ENCODE measurements at places on chromosomes 2 and 18.
A peak's percentile ranks its signal among the peaks of the same experiment; 100 is the strongest.

DNA sequence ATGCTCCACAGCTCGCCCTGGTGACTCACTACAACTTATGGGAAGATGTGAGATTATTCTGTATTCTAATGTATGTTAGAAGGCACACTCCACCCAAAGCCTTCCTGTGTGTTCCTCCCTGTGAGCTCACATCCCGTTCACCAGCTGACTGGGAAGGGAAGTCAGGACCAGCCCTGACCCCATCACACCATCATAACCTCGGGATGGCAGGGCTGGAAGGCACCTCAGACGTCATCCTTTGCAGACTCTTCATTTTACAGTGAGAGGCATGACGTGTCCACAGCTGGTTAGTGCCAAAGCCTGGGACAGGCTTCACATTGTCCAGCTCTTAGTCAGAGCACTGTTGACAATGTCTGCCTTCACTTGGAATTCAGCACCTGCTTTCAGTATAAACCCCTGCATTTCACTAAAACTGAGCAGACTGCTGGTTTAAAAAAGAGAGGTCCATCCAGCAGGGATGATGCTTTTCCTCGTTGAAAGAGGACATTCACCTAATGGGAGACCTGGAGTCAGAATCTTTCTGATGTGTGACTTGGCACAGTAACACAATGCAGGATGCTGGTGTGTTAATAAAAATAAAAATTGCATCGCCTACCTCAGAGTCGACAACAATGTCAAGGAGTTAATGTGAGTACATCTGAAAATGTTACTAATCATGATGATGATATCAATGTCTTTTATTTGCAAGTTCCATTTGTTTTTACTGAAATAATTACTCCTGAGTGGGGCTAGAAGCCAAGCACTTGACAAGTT is 418.0 kb upstream of the TNP1 start:
- no peak for DNase-seq

DNA sequence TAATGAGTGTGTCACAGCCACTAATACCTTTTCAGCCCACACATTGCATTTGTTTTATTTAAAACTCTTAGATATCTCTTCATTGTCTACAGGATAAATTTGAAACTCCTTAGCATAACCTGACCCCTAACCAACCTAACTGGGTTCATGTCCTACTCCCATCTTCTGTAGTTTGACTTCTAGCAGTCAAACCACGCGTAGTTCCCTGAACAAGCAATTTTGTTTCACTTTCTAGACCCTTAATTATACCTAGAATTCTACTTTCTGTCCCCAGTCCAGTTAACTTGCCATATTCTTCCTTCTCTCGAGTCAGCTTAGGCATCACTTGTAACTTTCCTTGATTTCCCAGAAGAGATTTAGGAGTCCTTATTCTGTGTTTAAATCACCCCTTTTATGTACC is 55.1 kb downstream of the RBBP8 start:
- DNase-seq: no peak

- no peak for DNase-seq
These were observed 61.5 kb upstream of the PPM1B start for GRCh38 chr2:44107086-44107740.

DNA sequence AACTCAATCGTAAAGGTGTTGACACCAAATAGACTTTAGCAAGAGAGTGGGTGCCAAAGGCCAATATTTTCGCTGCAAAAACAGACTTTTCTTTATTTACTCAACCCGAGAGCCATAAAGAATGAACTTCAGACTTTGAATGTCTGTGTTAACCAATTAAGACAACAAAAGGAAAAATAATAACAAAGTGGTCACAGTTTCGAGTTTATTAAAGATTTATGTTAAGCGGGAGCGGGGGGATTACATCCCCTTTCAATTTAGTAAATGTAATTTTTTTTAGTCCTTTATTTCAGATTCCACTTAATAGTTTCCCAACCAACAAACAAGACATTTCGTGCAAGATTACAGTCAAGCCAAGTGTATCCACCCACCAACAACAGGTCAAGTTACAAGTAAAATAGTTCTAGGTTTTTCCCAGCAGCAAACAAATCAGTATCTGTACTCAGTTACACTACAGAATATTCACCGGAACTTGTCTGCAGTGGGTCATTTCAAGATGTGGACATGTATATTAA is 9.0 kb downstream of the CDH2 start:
- DNase-seq: no peak

GRCh38 chr2:225569995-225570394 is 170.5 kb downstream of the NYAP2 start:
- no peak for DNase-seq

DNA sequence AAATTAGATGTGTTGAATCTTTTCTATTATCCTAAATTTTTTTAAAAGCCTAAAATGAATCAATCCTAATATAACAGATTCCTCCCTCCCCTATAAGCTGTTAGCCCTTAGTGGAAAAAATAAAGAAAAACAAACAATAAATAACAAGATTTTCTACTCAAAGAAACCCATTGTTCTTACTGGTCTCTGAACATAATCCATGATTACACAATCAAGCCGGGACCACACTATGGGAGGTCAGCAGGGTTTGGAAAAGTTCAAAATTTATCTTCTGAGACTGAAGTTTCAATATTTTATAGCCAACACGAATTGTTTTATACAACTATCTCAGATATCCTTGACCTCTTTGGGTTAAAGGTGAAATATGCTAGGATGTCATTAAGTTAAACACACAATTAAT is 57.9 kb downstream of the DPP4 start:
- DNase-seq: no peak

DNA sequence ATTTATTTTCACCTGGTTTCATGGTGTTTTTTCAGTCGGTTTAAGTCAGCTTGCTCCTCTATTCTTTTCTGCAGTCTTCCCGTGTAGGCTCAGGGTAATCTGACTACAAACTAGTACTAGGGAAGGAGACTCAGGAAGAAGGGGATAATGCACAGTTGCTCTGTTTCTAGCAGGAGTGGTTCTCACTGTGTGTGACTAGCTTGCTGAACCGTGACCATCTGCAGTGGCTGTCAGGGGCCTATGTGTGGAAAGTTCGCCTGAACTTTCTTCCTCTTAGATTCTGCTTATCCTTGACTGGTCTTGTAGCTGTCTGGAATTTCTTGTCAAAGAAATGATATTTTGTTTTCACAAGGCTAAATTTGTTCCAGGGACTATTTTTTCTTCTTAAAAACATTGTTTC is 46.3 kb upstream of the AQP4 start:
- peak; percentile 13 for DNase-seq

- DNase-seq: no peak
These were observed 148.2 kb downstream of the KIAA1328 start for GRCh38 chr18:36977121-36977520.

- peak; percentile 13 for DNase-seq
These were observed 77.5 kb upstream of the FZD5 start for GRCh38 chr2:207847098-207847806.

DNA sequence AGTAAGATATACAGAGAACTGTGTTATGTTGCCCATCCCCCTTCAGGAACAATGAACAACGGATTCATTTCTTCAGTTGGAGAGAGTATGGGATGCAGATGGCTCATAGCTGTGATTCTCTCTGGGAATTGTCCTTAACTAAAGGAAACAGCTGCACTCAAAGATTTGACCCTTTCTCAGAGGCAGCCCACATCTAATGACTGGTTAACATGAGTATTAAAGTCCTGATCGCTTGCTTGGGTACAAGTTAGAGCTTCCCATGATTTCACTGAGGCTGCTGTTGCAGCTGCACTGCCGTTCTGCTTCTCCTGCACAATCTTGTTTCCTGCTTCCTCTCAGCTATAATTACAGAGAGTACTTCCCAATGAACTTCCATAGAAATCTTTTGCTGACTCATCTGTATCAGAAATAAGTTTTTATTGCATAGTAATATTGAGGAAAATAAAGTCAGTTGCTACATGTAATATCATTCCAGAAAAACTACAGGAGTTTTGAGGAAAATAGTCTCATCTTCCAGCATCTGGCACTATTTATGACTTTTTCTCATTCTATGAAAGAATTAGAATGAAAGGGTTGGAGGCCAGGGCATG is 12.8 kb upstream of the SCN9A start:
- peak; percentile 60 for DNase-seq

- DNase-seq: peak; percentile 43
These were observed 124.8 kb downstream of the NUP35 start for GRCh38 chr2:183248866-183249567.

GRCh38 chr2:196927376-196928225 is 1.1 kb upstream of the PGAP1 start:
- DNase-seq: peak; percentile 75

- DNase-seq: no peak
These were observed 42.1 kb upstream of the ITSN2 start for GRCh38 chr2:24402242-24403097.

- DNase-seq: peak; percentile 72
These were observed 30.8 kb downstream of the TCF4 start for GRCh38 chr18:55557211-55557610.

DNA sequence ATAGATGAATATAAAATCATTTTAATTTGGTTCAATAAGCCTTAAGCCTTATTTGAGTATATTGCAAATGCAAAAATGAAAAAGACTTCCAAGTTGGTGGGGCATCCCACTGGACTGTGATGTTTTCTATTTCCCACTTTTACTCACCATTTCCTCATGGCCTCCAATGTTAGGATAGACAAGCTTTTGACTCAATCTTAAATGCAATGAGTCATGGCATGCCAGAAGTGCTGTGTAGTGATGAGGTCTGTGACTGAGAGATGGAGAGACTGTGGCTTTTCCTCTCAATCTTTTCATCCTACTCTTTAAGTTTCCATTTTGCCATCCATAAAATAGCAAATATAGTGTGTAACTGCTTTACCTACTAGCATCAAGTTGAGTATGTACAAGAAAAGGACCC is 1401.2 kb upstream of the CELF4 start:
- DNase-seq: no peak

GRCh38 chr2:100008956-100009355 is 133.4 kb downstream of the AFF3 start:
- DNase-seq: no peak

GRCh38 chr2:41187376-41188122 is 735.7 kb upstream of the SLC8A1 start:
- peak; percentile 71 for DNase-seq

- peak; percentile 53 for DNase-seq
These were observed 155.3 kb downstream of the UXS1 start for GRCh38 chr2:106038601-106039375.

- no peak for DNase-seq
These were observed 156.4 kb downstream of the SMAD7 start for GRCh38 chr18:48794251-48794970.

- DNase-seq: peak; percentile 97
These were observed 861.6 kb upstream of the CELF4 start for GRCh38 chr18:38427234-38427633.

DNA sequence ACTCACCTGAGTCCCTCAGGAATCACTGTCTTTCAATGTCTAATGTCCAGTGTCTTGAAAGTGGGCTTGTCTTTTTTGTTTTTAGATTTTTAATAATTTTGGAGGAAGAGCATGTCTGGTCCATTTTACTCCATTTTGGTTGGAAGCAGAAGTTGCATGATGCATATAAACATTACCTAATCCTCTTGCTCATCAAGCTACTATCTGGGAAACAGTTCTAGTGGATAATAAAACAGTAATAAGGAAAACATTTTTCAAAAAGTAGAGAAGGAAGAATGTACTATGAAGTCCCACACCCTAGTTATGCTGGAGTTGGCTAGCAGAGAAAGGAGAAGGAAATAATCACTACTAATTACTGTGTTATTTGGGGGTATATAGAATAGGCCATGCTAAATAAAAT is 263.7 kb downstream of the ETAA1 start:
- no peak for DNase-seq

- no peak for DNase-seq
These were observed 7.4 kb upstream of the IGFBP5 start for GRCh38 chr2:216702756-216703155.

DNA sequence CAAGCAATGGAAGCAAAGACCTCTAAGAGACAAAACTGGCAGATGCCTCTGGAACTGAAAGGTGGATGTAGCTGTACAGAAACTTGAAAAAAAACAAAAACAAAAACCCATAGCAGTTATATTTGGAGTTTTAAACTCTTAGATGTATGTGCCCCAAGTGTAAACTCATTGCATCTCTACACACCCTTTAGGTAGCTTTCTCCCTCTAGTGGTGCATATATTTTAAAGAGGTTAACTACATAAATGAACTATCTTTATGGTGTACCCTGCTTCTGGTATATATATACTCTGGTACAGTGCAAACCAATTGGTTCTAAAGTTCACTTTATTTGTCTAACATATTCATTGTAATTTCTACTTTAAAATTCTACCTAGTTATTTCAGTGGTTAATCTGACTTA is 518.2 kb downstream of the NRXN1 start:
- peak; percentile 42 for DNase-seq

DNA sequence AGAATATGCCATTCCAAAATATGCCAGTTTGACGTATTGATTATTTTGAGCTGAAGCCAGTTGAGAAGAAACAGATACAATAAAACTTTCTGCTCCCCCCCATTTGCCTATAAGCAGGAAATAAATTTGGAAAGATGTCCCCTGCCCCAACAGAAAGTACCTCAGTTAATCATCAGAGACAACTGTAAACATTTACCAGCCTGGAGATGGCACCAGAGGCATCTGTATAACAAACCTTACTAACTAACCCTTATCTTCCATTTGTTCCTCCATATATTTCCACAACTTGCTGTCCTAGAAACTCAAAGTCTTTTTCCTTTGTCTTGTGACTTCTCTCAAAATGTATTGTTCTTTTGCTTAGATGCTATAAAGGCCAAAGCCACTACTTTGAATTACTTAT is 93.8 kb downstream of the AKAIN1 start:
- DNase-seq: peak; percentile 38

- peak; percentile 54 for DNase-seq
These were observed 97.6 kb upstream of the SLC39A10 start for GRCh38 chr2:195559431-195559914.

GRCh38 chr2:186201371-186201770 is 284.7 kb upstream of the ZC3H15 start:
- no peak for DNase-seq

DNA sequence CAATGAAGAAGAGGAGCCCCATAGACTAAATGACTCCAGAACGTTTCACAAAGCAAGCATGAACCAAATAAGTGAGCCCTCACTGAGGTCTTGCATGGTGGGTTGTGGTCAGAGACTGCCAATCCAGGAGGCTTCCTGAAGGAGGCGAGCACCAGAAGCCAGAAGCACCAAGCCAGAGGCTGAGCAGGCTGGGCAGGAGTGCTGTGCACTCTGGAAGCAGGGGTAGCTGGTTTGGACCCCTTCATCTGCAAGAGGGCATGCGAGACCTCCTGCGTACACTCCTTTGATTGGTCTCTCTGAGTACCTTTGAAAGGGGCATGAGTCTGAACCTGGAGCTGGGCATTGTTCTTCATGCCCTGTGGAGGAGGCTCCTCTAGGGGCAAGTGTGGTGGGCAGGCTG is 192.5 kb downstream of the HAUS1 start:
- no peak for DNase-seq

DNA sequence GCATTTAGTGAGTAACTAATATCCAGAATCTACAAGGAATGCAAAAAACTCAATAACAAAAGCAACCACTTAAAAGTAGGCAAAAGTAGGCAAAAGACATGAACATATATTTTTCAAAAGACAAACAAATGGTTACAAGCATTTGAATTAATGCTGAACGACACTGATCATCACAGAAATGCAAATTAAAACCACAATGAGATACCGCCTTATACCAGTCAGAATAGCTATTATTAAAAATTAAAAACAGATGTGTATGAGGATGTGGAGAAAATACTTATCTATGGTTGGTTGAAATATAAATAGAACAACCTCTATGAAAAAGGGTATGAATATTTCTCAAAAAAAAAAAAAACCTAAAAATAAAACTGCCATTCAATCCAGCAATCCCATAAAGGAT is 51.7 kb downstream of the SNTG2 start:
- DNase-seq: no peak
